ENCODE measurements at places on chromosomes 2 and 18.

GRCh38 chr18:5879479-5879882, 15.8 kb downstream of the TMEM200C start:
- DNase-seq = peak; percentile 52

DNA sequence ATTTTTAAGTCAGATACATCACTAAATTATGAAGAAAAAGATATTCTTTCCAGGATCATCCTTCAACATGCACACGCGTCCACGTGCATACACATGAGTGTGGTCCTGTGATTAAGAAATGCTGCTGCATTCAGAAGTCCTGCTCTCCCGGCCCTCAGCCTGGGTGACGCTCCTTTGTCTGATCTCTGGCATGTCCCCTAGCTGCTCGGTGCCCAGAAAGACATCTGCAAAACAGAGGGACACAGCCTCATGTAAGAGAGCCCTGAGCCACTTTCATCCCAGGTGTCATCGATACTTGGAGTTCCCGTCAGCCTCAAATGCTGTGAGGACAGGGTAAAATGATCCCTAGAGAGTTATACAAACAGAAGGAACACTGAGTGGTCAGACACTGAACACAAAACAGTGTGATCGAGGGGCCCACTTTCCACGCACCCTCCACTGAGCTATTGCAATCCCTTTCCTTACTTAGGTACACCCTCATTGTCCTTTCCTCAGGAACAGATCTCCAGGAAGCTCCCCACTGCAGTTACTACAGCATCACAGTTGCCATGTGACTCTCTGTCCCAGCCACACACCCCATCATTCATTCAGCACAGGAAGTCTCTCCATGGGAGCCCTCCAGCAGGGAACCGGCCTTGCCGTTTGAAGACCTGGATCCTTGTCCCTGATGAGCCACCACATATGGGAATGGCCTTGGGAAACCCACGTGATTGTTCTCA, 32.1 kb downstream of the CRACDL start:
- DNase-seq = no peak

GRCh38 chr2:212949786-212950185, 201.6 kb downstream of the IKZF2 start:
- peak; percentile 32 for DNase-seq

GRCh38 chr2:196368546-196369225, 197.3 kb upstream of the STK17B start:
- DNase-seq = no peak

DNA sequence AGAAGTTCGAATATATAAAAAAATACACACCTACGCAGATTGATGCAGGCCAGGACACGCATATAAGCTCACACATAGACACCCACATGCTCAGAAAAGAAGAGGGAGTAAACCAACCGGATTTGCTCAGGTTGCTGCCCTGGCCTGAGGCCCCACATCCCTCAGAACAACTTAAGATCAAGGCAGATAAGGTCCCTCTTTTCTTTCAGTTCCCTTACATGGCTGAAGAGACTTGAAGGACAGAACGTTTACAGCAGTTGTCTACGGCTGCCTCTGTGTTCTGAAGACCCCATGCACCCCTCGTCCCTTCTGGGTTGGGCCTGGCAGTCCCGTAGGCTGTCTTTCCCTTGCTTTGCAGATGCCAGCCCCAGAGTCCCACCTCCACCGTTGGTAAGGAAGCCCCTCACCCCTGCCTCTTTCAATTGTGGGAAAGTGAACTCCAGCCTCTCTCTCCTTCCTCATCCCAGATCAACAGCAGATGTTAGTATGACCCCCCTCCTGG, 4.3 kb upstream of the NAGK start:
- no peak for DNase-seq

DNA sequence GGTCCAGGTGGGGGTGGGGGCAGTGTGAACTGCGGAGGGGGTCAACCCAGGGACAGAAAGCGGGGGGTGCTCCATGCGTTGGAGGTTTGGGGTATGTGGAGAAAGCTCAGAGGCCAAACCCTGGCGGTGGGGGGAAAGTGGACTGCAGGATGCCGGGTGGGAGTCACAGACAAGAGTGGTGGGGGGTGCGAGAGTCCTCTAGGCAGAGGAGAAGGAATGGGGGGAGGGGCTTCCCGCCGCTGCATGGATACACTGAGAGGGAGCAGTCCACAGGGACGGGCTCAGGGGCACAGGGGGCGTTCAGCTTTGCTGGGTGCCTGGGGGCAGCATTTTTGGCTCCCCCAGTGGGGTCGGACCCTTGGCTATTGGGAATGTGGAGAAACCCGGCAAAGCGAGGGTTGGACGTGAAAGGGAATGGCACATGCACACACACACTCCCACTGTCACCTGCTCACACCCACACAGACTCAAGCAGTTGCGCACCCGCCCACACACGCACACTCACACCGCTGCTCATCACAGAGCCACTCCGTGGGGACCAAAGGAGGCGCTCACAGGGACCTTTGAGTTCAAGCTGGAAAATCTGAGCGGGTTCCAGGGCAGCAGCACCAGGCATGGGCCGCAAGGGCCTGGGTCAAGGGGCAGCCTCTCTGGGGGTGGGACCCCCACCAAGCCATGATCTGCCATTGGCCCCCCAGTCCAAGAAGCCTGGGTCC, 7.7 kb downstream of the GBX2 start:
- DNase-seq = no peak

DNA sequence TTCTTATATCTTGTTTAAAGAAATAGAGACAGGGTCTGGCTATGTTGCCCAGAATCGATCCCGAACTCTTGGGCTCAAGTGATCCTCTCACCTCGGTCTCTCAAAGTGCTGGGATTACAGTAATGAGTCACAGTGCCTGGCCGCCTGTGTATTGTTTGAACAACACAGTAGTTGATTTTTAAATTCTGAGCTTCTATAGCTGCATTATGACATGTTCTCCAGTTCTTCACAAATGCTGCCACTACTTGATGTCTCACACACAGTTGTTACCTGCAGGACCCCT, 7.7 kb upstream of the RHOB start:
- no peak for DNase-seq

DNA sequence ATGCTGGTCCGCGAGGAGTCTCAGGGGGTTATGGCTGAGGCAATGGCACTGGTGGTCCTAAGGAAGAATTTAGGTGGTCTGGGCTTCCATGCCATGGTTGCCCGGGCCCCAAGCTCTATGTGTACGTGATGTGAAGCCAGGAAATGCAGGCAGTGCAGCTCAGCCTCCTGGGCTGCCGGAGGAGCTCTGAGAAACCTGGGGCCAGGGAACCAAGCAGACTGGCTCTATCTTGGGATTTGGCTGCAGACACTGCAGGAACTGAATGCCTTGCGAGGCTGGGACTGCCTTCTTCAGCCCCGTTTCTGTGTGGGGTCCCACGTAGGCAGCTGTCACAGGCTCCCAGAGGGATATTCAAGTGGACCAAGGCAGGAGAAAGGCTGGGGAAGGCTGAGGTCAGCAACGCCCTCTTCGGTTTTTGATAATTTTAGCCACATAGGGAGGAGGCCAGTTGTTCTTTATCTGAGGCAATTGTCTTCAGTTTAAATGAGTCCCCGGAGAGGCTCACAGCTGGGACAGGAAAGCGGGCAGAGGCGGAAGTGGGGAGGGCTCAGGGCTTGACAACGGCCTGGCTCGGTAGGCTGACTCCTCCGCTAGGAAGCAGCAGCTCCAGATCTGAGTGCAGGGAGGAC, 77.7 kb downstream of the RHOB start:
- no peak for DNase-seq

DNA sequence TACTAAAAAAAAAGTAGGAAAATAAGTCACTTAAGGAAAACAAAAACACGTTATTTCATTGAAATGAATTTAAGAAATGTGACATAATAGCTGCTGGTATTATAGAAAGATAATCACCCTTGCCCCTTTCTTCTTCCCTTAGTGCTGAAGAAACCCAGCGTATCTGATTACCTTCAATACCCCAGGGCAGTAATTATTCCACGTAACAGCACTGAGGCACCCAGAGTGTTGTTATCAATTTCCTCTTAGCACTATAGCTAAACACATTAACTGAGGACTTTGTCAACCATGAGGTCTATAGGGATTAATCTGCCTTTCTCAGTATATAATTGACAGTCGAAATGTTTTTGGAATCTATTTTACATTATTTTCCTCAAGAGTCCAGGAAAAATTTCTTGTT, 180.0 kb upstream of the NXPH2 start:
- no peak for DNase-seq

DNA sequence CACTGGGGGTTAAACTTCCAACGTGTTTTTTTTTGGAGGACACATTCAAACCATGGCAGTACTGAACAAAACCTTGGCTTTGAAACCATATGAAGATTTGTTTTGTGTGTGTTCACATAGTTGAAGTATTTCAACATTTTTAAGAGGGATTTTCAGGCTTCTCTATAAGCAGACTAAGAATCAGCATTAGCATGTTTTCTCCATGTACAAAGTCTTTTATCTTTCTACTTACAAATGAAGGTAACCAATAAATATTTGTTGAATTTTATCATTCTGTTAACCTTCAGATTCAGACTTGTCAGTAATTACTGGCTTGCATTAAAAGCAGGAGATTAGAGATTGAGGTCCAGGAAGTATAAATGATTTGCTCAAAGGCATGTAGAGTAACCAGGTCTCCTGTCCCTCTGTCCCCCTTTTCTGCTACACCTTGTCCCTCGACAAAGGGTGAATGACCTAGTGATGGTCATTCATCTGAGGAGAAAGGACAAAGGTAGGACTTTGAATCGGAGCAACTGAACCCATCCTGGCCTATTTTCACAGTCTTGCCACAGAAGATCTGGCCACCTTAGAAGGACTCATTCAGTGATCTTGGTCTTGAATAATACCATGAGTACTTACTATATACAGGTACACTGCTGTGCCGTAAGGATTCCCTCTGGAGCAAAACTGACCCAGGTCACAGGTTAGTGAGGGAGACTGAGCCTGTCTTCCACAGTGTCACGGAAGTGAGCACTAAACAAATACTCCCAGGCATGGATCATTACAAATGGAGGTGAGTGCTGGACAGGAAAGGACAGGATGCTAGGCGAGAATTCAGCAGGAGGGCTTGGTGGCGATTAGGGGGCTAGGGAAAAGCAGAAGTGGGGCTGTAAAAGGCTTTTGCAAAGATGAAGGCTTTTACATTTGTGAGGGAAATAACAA, 2.2 kb upstream of the MYCN start:
- no peak for DNase-seq

GRCh38 chr2:37583867-37584266, 87.6 kb downstream of the CDC42EP3 start:
- peak; percentile 84 for DNase-seq

DNA sequence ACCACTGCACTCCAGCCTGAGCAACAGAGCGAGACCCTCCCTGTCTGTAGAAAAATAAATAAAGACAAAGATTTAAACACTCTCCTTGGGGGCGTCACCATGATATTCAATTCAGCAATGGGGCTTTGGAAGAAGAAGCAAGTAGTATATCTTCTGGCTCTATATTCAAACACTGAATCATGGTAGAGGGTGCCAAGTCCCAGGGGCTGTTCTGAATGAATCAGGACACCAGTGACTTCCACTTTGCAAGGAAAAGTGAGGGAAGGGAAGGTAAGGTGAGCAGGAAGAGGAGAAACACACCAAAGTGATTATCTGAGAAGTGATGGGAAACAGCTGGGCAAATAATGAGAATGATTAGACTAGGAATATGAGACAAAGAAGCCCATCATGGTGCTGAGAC, 80.5 kb downstream of the AAK1 start:
- no peak for DNase-seq

GRCh38 chr2:102509749-102510148, 36.7 kb downstream of the SLC9A4 start:
- no peak for DNase-seq

GRCh38 chr2:22483036-22483435, 901.9 kb upstream of the KLHL29 start:
- DNase-seq = no peak

- no peak for DNase-seq
Observed at GRCh38 chr2:23988371-23988770, 21.5 kb upstream of the MFSD2B start.

DNA sequence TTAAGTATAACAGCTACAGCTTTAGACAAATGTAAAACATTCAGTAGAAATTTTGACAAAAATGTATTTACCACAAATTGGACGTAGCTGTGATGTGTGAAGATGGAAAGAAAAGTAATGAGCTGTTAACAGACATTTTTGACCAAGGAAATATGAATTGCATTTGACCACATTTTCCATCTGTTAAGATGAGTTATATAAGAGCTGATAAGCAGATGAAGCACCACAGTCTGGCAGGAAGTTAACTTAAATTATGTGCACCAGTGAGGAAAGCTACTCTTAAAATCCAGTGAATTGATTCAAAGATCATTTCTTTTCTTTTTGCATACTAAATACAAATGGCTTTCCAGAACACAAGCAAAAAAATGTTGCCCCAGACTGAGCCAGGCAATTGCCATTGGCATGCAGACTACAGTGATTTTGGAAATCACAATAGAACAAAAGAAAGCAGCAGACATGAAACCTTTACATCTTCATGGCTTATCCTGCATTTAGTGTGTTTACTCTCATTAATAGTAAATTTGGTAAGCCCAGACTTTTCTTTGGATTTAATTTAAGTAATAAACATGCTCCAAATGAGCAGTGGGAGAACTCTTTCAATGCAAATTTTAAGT, 493.7 kb downstream of the TMX3 start:
- peak; percentile 72 for DNase-seq

- no peak for DNase-seq
Observed at GRCh38 chr2:134029418-134029817, 224.5 kb upstream of the MGAT5 start.

- DNase-seq = no peak
Observed at GRCh38 chr2:109129921-109130722, 1.1 kb downstream of the SH3RF3 start.

- DNase-seq = no peak
Observed at GRCh38 chr2:238267884-238268680, 20.3 kb downstream of the PER2 start.

GRCh38 chr2:215973954-215974699, 39.2 kb downstream of the MREG start:
- DNase-seq = peak; percentile 20

- peak; percentile 90 for DNase-seq
Observed at GRCh38 chr2:196278491-196278911, 107.1 kb upstream of the STK17B start.

DNA sequence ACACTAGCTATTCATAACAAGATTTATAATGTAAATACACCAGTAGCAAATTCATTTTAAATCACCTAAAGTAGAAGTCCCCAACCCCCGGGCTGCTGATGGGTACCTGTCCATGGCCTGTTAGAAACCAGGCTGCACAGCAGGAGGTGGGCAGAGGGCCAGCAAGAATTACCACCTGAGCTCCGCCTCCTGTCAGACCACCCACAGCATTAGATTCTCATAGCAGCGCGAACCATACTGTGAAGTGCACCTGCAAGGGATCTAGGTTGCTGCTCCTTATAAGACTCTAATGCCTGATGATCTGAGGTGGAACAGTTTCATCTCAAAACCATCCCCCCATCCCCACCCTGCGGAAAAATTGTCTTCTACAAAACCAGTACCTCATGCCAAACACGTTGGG, 71.3 kb downstream of the KANSL1L start:
- no peak for DNase-seq

All from fibroblast of skin of right quadriceps (primary cell).